Cortex of kidney (tissue), 1 donor: ENCODE measurements at places on chromosomes 6 and 20.

GRCh38 chr6:105194591-105194990 lies 14.8 kb upstream of the POPDC3 start:
- DNase-seq = no peak

- DNase-seq = no peak
Observed at GRCh38 chr20:25209911-25210310, 14.4 kb downstream of the ENTPD6 start.

GRCh38 chr20:20267685-20268370 lies 100.1 kb upstream of the INSM1 start:
- DNase-seq = no peak

GRCh38 chr6:85670573-85670972 lies 27.9 kb upstream of the SYNCRIP start:
- no peak for DNase-seq

DNA sequence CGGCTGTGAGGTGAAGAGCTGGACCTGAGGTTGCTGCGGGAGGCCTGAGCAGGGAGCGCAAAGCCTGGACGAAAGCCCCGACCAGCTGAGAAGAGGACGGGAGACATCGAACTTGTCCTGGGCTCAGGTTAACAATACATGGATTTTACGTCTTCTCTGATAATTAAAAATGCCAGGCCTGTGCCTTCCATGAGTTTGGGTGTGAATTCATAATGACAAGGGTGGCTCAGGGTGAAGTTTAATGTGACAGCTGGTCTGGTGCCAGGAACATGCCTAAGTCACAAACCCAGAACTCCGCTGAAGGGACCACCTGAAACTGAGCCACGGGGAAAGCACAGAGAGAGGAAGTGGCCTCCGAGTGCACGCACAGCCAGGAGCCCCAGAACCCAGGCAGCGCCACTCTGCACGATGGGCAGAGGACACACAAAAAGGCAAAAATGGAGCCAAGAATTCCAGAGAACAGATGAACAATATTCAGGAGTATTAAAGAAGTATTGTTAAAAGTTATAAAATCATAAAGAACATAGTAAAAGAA lies 150.1 kb upstream of the RPS6KA2 start:
- no peak for DNase-seq

- DNase-seq = no peak
Observed at GRCh38 chr6:107633680-107634323, 143.9 kb downstream of the SOBP start.

- no peak for DNase-seq
Observed at GRCh38 chr6:132673376-132674094, 14.6 kb upstream of the TAAR1 start.

DNA sequence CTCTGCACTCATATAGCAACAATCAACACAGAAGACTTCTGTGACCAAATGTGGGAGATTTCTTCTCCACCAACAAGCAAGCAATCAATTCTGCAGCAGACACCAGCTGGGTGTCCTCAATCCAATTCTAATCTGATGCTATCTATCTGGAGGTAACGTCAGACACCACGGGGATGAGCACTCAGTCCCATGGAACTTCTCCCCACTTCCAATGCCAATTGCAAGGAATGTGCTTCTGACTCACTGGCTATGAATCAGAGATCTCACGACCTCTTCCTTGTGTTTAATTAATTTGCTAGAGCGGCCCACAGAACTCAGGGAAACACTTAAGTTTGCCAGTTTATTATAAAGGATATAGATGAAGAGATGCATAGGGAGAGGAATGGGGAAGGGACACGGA lies 103.5 kb upstream of the SIRPG start:
- no peak for DNase-seq

GRCh38 chr6:129774697-129775447 lies 64.9 kb upstream of the ARHGAP18 start:
- DNase-seq = no peak

DNA sequence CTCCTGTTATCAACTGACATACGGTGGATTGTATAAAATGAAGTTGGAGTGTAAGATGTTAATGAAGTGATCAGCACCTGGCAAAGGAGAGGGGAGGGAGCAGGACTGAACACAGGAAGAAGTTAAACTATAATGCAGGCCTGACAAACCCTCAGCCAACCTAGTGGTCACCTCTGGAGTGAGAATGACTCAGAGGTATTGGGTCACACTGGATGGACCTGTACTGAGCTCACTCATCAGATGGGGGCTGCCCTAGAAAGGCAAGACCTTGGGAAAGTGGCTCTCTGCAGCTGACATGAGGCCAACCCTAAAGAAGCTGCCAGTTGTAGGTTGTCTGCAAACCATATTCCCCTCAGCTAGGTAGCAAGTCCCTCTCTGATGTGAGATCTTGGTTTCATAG lies 193.3 kb upstream of the HTR1E start:
- no peak for DNase-seq

DNA sequence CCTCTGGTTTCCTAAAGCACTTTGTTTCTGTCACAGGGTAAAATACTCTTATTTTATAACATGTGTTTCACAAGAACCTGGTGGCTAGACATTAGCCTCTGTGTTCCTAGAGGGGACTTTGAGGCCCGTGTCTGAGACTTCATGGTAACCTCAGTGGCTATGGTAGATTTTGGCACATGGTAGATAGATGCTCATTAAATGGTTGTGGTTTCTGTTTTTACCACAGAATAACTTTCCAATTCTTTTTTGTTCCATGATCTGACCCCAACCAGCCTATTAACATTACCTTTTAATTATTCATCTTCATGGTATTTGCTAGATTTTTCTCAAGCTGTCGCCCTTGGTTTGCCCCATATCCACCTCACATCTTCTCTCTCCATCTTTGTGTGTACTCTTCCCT lies 34.3 kb downstream of the CCN2 start:
- DNase-seq = no peak

GRCh38 chr6:13256266-13257001 lies 71.9 kb downstream of the TBC1D7 start:
- DNase-seq = no peak

DNA sequence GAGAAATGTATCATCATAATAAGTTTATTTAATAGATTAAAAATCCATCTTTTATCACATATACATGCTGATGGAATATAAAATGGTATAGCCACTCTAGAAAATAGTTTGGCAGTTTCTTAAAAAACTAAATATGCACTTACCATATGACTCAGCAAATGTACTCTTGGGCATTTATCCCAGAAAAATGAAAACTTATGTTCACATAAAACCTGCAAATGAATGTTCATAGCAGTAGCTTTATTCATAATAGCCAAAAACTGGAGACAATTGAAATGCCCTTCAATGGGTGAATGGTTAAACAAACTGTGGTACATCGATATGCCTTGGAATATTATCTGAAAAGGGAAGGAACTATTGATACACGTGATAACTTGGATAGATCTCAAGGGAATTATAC lies 6.4 kb upstream of the NCOA7 start:
- no peak for DNase-seq

- DNase-seq = no peak
Observed at GRCh38 chr6:45789238-45789637, 226.4 kb downstream of the CLIC5 start.

GRCh38 chr6:138897031-138897430 lies 91.0 kb downstream of the REPS1 start:
- DNase-seq = no peak

DNA sequence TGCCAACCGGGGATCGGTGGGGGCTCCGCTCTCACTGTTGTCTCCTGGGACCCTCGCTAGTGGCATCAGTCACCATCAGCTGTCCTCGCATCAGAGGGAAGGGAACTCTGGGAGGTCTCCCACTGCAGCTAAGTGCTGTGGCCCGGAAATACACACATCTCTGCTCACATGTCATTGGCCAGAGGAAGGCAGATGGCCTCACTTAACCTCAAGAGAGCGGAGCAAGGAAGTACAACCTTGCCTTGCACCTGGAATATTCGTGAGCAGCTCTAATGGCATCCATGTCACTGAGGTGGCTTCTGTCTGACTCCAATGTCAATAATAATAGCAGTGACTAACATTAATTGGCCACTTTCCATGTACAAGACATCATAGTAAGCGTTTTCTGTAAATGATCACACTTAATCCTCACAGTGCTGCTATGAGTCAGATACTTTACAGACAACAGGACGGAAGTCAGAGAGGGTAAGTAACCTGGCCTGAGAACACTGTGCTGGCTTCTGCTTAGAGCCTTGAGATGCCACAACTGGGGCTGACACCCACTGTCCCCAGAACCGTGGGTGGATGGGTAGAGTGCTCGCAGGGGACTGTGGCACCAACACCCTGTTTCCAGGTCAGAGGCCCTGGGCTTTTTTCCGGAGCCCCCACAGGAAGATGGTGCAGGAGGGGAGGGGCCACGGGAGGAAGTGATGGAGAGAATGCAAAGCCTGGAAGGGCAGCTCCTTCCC lies 6.0 kb downstream of the LHFPL5 start:
- no peak for DNase-seq

DNA sequence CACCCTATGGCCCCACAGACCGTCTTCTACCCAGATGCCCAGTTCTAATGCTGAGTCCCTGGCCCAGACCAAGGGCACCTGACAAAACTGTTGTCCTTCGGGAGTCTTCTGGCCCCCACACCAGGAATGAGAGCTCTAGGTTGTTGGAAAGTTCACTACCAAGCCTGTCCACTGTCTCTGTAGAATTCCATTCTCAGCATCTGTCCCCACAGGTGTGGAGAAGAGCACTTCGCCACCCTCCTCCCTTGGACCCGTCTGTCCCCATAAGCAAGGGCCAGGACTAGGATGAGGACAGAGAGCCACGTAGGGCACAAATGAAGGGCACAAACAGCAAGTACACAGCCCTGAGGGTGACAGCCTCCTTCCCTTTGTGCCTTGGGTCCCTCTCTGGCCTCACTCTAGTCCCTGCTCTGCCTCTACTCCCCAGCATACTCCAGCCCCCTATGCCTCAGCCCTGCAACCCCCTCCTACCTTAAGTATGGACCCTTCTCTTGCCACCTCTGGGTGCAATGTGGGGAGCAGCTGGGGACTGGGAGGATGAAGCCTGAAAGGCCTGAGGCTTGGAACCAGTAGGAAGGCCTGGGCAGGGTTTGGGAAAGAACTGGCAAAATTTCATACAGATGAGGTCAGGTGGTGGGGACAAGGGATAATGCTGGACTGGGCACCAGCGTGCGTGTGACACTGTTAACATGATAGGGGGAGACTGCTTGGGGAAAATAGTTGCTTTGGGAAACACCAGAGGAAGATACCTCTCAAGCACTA lies 4.3 kb downstream of the LZTS3 start:
- no peak for DNase-seq

DNA sequence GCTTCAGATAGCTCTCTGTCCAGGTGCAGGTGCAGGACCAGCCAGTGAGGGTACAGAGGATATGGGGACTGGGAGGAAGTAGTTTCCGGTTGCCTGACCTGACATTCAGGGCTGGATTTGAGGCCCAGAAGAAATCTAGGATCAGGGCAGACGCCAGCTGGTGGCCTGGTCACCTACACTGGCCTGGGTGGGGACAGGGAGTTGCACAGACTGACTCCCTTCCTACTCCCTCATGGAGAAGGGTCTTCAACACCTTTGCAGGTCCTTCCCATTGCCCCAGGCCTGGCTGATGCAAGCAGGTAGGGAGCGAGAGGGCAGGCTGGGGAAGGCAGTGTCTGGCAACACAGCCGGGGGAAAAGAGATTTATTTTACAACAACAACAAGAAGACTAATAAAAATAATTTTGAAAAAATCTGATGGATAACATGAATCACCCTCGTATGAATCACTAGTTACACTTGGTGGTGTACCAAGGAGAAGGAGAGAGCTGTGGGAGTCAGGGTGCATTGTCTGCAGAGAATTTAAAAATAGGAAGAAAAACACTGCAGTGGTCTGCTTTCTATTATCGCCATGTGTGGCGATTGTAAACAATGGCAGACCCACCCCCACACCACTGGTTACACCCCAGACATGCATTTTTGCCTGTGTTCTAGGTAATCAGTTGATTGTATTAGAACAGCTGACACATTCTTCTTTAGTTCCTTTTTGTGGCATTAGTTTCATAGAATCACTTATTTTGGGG lies 62.3 kb upstream of the SNX9 start:
- DNase-seq = no peak

- DNase-seq = no peak
Observed at GRCh38 chr6:98980819-98981218, 33.1 kb upstream of the FBXL4 start.

- no peak for DNase-seq
Observed at GRCh38 chr6:70735513-70735912, 67.8 kb downstream of the SMAP1 start.

- DNase-seq = no peak
Observed at GRCh38 chr6:22828179-22829062, 259.1 kb downstream of the HDGFL1 start.

DNA sequence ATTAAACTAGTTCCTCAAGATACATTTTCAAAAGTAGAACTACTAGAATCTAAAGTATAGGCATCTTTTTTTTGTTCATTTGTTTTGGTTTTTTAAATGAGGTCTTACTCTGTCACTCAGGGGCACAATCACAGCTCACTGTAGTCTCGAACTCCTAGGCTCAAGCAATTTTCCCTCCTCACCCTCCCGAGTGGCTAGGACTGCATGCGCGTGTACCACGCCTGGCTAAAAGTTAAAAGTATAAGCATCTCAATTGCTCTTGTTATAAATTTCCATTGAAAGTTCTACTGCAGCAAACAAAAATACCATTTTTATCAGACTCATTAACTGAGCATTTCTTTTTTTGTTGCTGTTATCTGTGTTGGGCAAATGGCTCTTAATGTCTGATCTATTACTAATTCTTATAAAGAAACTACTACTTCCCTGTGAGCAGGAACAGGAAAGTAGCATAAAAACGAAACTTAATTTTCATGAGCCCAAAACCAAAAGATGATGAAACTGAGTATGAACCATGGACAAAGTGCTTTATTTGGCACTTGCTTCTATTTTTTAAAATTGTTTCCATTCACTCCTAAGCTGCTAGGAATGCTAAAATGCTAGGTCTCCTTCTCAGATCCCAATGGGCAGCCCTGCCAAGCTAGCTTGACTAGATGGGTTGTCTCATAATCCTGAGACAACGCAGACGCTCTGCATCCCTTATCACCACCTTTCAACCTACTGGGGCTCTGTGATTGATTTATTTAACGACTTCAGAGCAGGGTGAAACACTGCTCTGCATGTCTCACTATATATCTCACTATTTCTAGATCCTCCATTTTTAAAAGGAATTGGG lies 36.9 kb downstream of the TRPC4AP start:
- no peak for DNase-seq

DNA sequence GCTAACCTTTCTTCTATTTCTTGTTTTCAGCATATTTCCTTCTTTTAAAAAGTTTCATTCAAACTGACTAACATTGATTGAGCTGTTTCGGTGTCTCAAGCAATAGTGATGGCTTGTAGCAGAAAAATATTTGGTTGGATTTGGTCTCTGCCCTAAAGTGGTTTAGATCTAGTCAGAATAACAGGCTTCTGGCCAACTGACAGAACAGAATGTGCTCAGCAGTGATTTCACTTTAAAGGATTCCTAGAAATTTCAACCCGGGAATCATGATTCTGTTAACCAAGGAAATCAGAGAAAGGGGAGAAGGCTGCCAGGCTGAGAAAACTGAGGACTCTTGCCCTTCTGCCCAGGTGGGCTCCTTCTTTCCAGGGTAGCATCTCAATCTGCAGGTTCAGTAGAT lies 16.6 kb upstream of the GSTA1 start:
- no peak for DNase-seq

- no peak for DNase-seq
Observed at GRCh38 chr20:52015155-52015554, 176.4 kb downstream of the ZFP64 start.
